ENCODE measurements at places on chromosomes 13 and 19.

- DNase-seq = peak; percentile 4
These were observed 33.2 kb upstream of the TFDP1 start for GRCh38 chr13:113551081-113552000.

DNA sequence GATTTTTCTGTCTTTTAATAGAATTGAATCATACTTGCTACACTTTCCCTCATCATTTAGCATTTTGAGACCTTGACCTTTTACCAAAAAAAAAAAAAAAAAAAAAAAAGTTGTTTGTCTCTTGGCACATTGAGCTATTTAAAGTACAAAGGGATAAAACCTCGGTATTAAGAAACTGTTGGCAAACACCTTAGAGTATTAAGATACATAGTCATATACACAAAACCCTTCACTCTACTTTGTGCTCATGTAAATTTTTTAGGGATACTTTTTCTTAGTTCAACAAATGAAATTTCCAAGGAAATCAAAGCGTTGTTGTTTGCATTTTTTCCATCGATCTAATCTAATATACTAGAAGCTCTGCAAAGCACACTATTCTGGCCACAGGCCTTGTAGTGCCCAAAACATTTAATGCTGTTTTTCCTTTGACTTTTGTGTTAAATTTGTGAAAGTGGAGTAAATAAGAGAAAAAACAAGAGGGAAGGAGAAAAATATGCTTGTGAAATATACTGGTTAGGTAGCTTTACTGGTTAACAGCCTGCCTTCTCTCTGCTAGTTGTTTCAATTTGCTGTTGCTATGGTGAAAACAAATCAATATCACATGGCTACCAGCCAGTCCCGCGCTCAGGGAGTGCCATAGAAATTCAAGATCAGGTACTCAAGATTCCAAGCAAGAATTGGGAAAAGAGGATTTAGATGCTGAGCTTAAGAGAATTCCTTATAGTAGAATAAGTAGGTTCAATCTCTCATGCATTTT is 2.6 kb downstream of the MBNL2 start:
- DNase-seq = peak; percentile 62

DNA sequence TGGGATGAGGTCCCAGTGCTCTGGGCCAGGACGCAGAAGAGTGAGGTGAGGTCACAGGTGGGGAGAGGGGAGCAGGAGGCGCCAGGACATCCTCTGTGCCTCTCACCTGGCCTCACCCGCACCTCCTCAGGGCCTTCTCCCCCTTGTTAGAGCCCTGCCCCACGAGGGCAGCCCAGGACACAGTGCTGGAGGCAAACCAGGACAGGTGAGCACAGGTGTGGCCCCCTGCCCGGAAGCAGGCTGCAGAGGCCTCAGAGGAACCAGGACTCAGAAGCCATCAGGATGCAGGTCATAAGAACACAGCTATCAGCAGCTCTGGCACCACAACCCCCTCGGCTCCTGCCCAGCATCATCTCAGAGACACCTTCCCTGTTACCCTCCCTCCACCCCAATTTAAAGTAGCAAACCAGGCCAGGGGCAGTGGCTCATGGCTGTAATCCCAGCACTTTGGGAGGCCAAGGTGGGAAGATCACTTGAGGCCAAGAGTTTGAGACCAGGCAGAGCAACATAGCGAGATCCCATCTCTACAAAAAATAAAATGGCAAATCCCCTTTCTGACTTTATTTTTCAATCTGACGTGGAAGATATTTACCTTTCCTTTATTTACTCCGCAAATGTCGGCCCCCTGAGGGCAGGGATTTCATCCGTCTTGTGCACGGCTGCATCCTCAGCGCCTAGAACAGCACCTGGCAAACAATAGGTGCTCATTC is at the start of gene CEACAM16:
Gene CEACAM16 (plus strand): TSS at position 660 of the 710 bp plus-strand sequence. CDS start 2,306 bp downstream, outside the sequence.
- no peak for DNase-seq

GRCh38 chr13:44739120-44739519 is 163.0 kb upstream of the TSC22D1 start:
- DNase-seq = no peak

- peak; percentile 66 for DNase-seq
These were observed 2.3 kb downstream of the WDR83 start for GRCh38 chr19:12668932-12669269.

DNA sequence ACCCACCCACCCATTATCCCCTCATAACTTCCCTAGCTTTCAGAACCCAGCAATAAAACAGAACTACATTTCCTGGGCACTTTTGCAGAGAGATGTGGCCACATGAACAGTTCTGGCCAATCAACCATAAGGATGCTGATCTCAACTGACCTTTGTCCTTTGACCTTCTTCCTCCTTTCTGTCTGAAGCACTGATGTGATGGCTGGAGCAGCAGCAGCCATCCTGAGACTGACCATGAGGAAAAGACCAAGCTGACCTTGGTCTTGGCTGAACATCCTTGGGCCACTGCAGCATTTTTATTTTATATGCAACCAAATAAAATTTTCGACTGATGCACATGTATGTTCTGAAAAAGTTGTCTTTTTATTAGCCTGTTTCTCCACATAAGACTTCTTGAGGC is 33.1 kb upstream of the CACNA1A start:
- DNase-seq = no peak

GRCh38 chr19:3658004-3658869 is 31.6 kb upstream of the CACTIN start:
- no peak for DNase-seq

GRCh38 chr19:1248786-1249297 is 459 bp downstream of the MIDN start:
- DNase-seq = no peak

DNA sequence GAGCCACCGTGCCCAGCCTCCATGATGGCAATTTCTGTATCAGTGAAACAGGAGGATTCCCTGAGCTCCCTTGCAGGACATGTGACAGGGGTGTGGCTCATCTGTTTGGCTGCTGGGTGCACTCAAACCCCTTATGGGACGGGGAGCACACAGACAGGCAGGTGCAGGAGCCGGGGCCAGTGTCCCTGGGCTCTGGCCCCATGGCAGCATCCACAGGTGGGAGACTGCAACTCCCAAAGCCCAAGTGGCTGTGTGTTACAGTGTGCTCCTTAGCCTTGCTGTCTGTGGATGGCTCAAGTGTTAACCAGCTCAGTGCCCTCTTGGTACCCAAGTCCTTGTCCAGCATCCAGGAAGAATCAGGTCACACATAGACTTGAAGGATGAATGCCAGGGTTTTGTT is 14.6 kb downstream of the MBD3L1 start:
- DNase-seq = no peak

GRCh38 chr19:10137751-10138682 is 18.3 kb upstream of the EIF3G start:
- DNase-seq = no peak

GRCh38 chr13:45811891-45812694 is 39.5 kb downstream of the SIAH3 start:
- no peak for DNase-seq

GRCh38 chr13:39835253-39835652 is 179.8 kb downstream of the COG6 start:
- no peak for DNase-seq

DNA sequence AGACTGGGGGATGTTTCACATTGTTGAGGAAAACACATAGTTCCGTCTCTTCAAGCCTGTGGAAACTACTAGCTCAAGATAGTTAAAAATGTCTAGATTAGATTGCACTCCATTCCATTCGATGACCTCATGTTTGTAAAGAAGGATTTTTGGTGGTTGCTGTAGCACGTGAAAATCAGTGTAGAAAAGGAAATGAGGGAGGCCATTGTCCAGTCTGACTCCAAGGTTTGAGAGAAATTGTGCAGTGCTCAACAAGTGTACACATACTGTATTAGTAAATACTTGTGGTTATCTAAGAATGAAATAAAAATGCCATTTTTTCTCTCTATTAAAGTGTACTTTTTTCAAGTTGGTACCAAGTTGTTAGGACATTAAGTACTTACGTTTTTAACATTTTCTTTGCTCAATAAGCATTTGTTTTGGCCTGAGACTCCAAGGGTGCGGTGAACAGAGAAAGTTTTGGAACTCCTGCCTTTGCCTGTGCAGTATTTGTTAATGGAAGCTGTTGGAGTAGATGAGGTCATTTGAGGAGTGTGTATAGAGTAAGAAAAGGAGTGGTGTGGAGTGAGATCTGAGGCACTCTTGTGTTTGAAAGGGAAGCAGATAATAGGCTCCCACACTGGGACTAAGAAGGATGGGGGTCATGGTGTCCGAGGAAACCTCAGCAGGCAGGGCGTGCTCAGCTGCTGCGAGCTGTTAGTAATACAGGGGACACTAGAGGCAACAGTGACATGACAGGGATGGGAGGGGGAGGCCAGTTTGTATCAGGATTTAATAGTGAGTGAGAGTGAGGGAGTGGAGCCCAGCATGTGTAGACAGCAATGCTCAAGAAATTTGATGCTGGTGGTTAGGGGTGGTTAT is 4.4 kb downstream of the WASF3 start:
- no peak for DNase-seq

GRCh38 chr19:3893509-3894179 is 13.2 kb downstream of the ATCAY start:
- no peak for DNase-seq

GRCh38 chr19:52739576-52739975 is 4.7 kb upstream of the ZNF611 start:
- DNase-seq = no peak

DNA sequence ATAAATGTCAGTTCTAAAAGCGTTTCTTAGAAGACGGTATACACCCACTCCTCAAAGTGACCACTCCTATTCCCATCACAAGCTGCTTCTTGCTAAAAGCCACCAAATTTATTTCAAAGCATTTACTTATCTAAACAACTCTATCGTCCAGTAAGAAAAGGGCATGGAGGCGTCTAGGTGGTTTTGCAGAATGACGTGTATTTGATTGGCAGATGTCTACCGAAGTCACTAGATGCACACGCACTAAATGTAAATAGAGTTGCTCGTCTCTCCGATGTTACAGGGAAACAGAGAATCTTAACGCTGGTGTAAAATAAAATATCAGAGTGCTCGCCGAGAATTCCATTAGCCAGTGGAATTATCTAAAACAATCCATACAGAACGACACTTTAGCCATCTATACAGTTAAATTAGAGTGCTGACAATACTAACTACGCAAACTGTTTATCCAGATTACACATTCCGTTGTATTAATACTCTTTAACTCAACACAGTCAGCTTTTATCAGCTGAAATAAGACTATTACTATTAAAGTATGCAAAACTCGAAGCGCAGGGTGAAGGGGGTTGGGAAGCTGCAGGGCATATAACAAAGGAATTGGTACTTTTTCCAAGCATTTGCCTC is 1.9 kb downstream of the KLF12 start:
- DNase-seq = no peak

DNA sequence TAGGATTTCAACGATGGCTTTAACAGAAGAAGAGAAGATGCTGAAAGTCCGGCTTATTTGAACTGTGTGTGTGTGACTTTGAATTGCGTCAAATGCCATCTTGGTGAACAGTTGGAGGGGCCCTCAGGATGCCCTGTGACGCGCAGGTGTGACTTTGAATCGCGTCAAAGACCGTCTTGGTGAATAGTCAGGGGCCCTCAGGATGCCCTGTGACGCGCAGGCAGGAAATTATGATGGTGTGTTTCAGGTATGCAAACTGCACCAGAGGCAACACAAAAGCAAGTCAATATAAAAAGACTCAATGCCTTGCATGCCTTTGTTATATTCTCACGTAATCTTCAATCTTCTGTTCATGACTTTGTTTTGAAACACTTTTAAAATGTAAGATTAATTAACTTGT is 29.2 kb downstream of the ATP11A start:
- no peak for DNase-seq

GRCh38 chr19:55080121-55080967 is 4.7 kb downstream of the EPS8L1 start:
- DNase-seq = peak; percentile 77

DNA sequence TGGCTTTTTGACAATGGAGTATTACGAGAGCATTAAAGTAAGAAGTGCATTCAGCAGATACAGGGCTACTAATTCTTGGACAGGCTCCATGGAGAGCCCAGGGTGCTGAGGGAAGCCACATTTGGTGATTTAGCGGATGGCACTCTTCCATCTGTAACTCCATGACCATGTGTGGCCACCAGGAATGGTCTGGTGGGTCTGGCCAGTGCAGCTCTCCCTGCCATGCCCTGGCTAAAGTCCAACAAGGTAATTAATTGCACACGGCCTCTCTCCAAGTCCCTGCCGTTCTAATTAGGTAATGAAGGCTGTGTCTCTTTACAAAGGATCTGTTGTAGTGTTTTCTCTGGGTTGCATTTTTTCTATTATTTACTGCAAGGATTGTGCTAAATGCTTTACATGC is 4.3 kb upstream of the ZFR2 start:
- no peak for DNase-seq

DNA sequence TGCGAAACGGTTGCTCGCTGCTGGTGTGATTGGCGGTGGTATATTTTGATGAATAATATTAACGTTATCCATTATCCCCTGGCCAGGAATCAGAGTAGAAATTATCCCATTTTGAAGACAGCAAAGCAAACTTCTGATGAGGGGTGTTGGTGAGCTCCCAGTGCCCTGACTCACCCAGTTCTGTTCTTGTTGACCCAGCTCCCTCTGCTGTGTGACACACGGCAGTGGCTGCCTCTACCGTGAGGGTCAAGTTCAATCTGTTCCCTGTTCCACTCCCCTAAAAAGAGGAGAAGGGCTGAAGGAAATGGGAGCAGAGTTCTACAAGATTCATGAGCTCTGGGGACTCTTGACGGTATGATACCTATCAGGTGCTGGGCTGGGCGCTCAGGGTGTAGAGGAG is 2.0 kb downstream of the CAMSAP3 start:
- DNase-seq = no peak

DNA sequence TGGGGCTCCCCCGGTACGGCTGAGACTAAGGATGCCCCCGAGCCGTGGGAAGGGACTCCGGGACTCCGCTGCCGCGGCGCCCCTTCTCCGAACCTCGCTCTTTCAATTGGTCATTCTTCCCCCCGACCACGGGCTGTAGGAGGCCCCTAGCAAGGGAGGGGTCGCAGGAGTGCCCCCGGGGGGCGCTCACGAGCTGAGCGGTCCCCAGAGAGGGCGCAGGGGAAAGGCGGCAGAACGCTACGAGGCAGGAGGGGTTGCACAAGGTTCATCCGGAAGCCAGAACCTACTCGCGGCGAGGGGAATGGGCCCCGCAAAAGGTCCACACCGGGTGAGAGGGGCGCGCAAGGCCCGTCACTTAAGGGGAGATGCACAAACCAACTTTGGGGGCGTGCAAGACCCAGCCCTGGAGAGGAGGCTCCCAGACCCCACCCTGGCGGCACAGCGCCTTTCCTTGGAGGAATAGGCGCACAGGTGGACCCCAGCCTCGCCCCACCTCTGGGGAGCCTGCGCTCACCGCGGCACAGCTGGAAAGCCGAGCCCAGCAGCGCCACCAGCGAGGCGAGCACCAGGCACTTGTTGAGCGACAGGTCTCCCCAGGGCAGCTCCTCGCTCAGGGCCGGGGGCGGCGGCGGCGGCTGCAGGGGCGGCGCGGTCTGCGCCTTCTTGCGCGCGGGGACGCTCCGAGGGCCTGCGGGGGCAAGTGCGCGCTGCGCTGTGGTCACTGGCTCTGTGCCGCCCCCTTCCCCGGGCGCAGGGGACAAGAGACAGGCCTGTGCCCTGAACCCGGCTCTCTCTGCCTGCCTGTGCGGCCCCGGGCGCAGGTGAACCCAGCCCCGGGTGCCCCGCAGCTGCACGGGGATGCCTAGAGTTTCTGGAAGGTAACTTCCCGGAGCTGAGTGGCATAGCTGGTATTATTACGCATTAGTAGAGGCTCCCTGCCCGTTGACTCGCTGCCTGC is 2.8 kb downstream of the JSRP1 start:
- DNase-seq = no peak

All from breast epithelium (tissue), 4 donors.